ENCODE measurements at places on chromosomes 16 and 17. TPM values are rescaled to one million over a fixed set of nuclear protein-coding genes. Genes with fewer than 3 reads are reported as not detected.

Gene ADAM11
- 0.53 TPM for total RNA-seq

Gene ITGAD
- total RNA-seq: not detected

Gene SLC46A1
- 5.0 TPM for total RNA-seq

Gene ZNF629
- 5.0 TPM for total RNA-seq

Gene PIPOX
- 0.26 TPM for total RNA-seq

Gene RNF222
- total RNA-seq: under 0.01 TPM

Gene SOCS1
- total RNA-seq: 0.77 TPM

Gene SLC6A2
- total RNA-seq: 0.26 TPM

Gene AANAT
- total RNA-seq: not detected

Gene ACAP1
- 4.2 TPM for total RNA-seq

Gene TNRC6C
- total RNA-seq: 1.3 TPM

Gene MRPL38
- 31.7 TPM for total RNA-seq

- no peak for DNase-seq
These were observed 27.9 kb downstream of the SDK2 start for GRCh38 chr17:73616120-73616872.

GRCh38 chr17:73972901-73973300 lies 230.6 kb upstream of the RPL38 start:
- DNase-seq: no peak

DNA sequence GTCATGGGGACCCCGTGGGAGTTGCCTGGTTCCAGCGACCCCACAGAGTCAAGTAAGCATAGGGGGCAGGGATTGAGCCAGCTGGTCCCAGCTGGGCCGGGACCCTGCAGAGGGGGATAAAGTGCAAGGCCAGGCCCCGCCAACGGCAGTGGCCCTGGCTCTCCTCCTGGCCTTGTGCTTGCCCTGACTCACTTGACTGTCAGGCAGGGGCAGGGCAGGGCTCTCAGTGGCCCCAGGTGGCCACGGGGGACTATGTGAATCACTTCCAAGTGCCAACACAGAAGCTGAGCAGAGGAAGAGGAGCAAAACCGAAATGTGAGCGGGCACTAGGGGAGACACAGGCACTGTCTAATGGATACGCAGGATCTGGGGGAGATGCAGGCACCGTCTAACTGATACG lies 21.6 kb upstream of the NCBP3 start:
- DNase-seq: no peak

- DNase-seq: no peak
These were observed 15.4 kb downstream of the ACSM1 start for GRCh38 chr16:20681821-20682760.

GRCh38 chr17:44279666-44280391 lies 11.9 kb upstream of the SLC4A1 start:
- DNase-seq: peak; percentile 52

GRCh38 chr17:4585638-4585994 lies 1.3 kb downstream of the SMTNL2 start:
- DNase-seq: no peak

GRCh38 chr16:5506021-5506420 lies 408.4 kb upstream of the EEF2KMT start:
- no peak for DNase-seq

GRCh38 chr16:86700046-86700945 lies 121.9 kb downstream of the FOXL1 start:
- DNase-seq: no peak

GRCh38 chr16:27781195-27781524 lies 231.2 kb downstream of the KATNIP start:
- no peak for DNase-seq

- no peak for DNase-seq
These were observed 2.3 kb downstream of the FOXC2 start for GRCh38 chr16:86568677-86569623.

- peak; percentile 66 for DNase-seq
These were observed 17.7 kb upstream of the CORO6 start for GRCh38 chr17:29640413-29640812.

DNA sequence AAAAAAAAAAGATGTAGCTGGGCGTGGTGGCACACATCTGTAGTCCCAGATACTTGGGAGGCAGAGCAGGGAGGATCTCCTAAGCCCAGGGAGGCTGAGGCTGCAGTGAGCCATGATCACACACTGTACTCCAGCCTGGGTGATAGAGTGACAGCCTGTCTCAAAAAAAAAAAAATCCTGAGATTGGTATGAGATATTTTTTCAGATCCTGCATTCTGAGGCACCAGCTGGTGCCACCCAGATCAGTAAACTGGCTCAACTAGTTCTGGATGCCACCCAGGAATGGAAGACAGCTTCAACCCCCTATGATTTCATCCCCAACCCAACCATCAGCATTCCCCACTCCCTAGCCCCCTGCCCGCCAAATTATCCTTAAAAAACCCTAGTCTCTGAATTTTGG lies 7.1 kb upstream of the GJC1 start:
- DNase-seq: no peak

DNA sequence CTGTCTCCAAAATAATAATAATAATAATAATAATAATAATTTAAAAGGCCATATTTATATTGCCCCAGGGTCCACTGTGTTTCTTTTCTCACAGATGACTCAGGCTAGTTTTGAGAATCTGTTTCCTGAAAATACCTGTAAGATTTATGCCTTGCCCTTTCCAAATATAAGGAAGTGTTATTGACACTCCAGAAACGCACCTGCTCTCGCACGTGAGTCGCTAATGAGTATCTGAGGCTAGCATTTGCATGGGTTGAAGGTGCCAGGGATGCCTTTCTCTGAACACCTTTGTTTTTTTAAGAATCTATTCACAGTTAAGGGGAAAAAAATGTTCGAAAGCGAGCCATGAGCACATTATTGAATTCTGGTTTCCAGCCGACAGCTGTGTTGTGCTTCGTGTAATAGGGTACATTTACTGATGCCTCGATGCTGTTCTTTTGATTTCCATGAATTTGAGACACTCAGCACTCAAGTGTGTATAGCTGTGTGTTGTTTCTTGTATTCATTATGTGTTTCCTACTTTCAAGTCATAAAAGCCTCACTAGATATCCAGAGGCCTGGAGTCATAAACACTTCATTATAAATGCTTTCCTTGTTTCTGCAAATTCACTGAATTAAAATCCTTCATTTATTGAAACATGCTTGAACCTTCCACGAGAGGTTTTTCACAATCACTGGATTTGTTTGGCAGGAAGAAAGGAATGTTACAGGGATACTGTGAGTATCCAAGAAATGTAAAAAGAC lies 45.0 kb upstream of the NOL11 start:
- DNase-seq: peak; percentile 16

- DNase-seq: no peak
These were observed 7.7 kb downstream of the CCL3L1 start for GRCh38 chr17:36188891-36189306.

DNA sequence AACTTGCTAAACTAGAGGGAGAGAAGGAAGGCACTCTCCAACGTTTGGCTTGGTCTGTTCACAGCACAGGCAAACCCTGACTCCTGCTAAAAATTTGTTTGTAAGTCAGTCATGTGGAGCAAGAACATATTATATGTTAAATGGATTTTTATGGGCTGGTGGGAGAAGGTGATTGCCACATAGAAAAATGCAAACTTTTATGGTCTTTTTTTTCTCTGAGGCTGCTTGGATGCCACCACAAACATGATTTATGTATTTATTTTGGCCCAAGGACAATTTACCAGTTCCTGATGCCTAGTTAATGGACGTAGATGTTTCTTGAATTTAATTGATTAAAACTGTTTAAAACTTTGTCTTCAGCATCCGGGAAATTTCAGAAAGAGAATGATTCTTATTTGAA lies 274.2 kb upstream of the MYOCD start:
- no peak for DNase-seq

- DNase-seq: no peak
These were observed 29.0 kb upstream of the IRF8 start for GRCh38 chr16:85869785-85870558.

- DNase-seq: no peak
These were observed 2.8 kb upstream of the IRX3 start for GRCh38 chr16:54289242-54289944.

- DNase-seq: no peak
These were observed 244.6 kb upstream of the MAF start for GRCh38 chr16:79845033-79845733.

GRCh38 chr16:84851192-84852127 lies 31.7 kb downstream of the CRISPLD2 start:
- DNase-seq: peak; percentile 89

DNA sequence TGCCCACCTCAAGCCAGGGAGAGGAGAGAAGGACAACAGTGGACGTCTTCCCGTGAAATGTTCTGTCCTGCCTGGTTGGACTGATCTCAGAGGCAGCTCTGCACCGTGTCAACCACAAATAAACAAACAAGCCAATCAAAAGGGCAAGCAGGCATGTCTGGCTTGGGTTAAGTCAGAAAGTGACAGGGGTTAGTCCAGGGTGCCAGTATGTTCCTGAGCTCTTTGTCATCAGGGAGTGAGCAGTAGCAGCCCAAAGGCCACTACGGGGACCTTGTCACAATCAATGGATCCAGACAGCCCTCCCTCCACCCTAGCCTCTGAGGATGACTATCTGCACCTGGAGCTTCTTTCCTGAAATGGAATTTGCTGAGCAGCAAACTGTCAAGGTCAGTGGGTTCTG lies 35.0 kb downstream of the CNGB1 start:
- no peak for DNase-seq

DNA sequence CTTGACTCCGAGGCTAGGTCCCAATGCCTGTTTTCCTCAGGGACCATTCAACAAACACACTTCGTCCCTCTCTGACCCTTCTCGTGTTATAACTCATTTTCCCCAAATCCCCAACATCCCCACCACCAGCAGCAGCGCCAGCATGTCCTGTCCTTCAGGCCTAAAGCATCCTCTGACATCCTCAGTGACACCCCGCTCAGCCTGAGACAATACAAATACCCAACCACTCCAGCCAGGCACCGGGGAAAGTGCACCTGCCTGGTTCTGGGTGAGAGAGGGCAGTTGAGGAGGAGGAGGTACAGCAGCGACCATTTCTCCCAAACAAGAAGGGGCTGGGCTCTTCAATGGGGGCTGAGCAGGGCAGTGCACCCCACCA lies 4.7 kb downstream of the MNT start:
- DNase-seq: no peak

DNA sequence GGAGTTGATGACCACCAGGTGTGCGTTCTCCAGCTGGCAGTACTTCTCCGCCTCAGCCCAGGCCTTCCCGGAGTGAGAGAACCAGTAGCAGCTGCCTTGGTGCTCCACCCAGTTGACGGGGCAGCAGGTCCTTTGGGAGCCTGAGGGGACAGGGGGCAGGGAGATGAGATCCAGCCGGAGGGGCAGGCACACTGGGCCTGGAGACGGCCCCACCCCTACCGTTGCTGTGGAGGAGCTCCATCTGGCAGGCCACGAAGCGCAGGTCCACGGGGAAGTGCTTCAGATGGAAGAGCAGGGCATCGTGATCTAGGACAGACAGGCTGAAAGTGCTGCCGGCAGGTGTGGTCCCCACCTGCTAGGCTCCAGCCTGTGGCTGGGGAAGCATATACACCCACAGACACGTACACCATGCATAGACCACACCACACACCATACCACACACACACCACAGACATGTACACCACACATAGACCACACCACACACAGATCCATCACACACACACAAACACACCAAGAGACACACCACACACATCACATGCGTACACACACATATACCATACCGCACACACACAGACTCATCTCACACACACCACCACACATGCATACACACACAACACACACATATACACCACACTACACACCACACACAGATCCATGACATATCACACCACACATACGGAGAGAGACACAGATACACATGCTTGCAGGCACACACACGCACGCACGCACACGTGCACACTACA lies 7.4 kb downstream of the ASGR2 start:
- no peak for DNase-seq

DNA sequence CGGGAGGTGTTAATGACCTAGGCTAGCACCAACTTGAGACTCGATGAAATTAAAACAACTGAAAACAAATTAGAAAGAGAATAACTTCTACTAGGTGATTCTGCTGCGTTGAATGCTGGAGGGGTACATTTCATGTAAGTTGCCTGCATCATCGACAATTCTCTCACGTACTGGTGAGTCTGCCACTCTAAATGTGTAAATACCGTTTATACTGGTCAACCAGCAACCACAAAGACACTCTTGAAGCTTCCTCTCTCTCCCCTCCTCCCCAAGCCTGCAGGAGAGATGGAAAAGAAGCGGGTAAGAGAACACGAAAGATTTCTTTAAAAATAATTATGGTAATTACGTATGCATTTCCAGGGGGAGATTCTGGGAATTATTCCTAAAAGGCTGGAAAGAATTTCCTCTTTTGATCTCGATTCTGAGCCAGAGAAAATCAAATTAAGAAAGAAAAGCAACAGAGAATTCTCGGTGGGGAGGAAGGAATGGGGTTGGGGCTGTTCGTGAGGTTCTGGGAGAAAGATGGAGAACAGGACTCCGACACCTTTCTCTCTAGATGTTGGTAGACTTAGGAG lies 68.6 kb upstream of the MRTFB start:
- DNase-seq: no peak

- peak; percentile 95 for DNase-seq
These were observed 7.7 kb downstream of the CCL16 start for GRCh38 chr17:35973333-35974260.

GRCh38 chr17:32335046-32335445 lies 6.9 kb downstream of the C17orf75 start:
- DNase-seq: no peak

- no peak for DNase-seq
These were observed 18.2 kb downstream of the RBFOX1 start for GRCh38 chr16:7350806-7351205.

GRCh38 chr16:69113216-69113615 lies 7.8 kb downstream of the HAS3 start:
- no peak for DNase-seq

DNA sequence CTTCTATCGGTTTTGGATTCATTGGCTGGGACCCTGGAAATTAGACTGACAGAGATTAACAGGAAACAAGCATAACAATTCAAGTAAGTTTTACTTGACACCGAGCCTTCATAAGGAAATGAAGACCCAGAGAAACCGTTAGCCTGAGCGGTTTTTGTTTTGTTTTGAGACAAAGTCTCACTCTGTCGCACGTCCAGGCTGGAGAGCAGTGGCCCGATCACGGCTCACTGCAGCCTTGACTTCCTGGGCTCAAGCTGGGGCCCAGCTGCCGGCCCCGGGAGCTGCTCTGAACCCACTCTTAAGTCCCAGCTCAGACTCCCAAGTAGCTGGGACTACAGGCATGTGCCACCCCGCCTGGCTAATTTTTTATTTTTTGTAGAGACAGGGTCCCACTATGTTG lies 321.3 kb downstream of the SEC14L1 start:
- no peak for DNase-seq

GRCh38 chr16:82892324-82892723 lies 265.6 kb downstream of the CDH13 start:
- DNase-seq: no peak

DNA sequence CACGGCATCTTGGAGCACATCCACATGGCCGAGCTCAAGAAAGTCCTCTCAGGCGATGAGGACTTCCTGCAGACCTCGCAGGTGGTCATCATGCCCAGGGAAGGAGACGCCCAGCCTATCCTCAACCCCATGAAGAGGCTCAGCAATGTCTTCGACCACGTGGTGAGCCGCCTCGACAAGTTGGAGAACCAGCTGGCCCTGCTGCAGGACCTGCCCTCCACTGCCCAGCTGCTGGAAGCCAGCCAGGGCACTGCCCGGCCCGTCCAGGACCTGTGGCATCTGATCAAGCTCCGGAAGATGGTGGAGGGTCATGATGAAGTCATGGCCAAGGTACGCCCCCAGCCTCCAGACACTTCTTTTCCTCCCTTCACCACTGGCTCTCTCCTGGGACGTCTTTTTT lies 440 bp downstream of the C16orf96 start:
- no peak for DNase-seq

GRCh38 chr17:35344262-35344661 lies 29.2 kb downstream of the SLFN11 start:
- no peak for DNase-seq

GRCh38 chr17:62933501-62934385 lies 32.3 kb upstream of the TANC2 start:
- no peak for DNase-seq

All from bronchial epithelial cell (primary cell).